ENCODE measurements at places on chromosomes 13 and 19. TPM values are rescaled to one million over a fixed set of nuclear protein-coding genes. Genes with fewer than 3 reads are reported as not detected.

Gene SLC25A41
- not detected for total RNA-seq

Gene DCT
- total RNA-seq, result not detected

Gene C19orf47
- 12.0 TPM for total RNA-seq

Gene CPAMD8
- total RNA-seq, result 0.36 TPM

Gene FXYD1
- total RNA-seq, result 2.0 TPM

Gene ARRDC5
- not detected for total RNA-seq
